ENCODE measurements at places on chromosomes 11 and 22. TPM values are rescaled to one million over a fixed set of nuclear protein-coding genes. Genes with fewer than 3 reads are reported as not detected.

Gene HMGXB4
- total RNA-seq, result 24.8 TPM

Gene CDC42BPG
- 9.7 TPM for total RNA-seq

Gene OR6T1
- total RNA-seq, result not detected

Gene PRAME
- total RNA-seq, result not detected

GRCh38 chr11:60821827-60822599 lies 19.9 kb upstream of the CCDC86 start:
- DNase-seq, result no peak

GRCh38 chr22:19681863-19682245 lies 32.4 kb upstream of the SEPTIN5 start:
- DNase-seq, result no peak

- no peak for DNase-seq
Measured at GRCh38 chr11:10019906-10020682, 273.9 kb downstream of the SBF2 start.

DNA sequence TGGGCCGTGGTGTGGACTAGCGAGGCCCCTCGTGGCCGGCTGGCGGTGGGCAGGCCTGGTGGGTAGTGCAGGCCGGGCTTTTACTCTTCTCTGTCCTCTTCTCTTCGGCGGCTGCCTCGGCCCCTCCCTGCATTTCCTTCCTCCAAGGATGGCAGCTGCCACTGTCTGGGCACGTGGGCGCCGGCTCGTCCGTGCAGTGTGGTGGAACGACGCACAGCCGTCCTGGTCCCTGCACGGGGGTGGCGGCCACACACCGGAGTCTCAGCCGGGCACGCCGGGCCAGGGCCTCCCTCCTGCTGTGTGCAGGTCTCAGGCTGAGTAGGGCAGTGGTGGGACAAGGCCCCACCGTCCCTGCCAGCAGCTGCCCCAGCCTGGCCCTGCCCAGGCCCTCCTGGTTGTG lies 37.7 kb downstream of the MOB2 start:
- no peak for DNase-seq

DNA sequence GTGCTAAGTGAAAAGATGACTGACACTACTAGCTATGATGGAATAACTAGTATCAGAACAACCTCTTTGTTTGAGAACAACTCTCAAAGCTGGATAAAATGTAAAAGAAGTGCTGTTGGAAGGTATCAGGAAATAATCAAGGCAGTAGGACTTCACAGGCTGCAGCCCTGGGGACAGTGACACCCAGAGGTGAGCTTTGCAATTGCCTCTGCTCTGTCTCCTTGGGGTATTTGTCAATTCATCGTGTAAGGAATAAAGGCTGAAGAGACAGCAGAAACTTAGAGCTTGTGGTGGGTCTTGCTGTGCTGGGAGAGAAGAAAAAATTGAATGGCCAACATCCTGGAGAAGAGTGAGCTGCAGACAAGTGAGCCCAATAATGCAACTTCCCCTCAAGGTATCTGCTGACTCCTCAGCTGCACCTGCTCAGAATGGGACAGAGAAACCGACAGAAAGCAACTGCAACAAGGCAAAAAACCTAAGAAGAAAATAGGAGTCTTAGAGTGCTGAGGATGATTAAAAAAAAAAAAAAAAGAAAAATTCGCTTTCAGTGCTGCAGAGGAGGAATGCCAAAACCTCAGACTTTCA lies 141.1 kb downstream of the RCN1 start:
- DNase-seq, result no peak

Data from skin of body (tissue), 3 donors.